ENCODE measurements at places on chromosomes 16 and 17.

DNA sequence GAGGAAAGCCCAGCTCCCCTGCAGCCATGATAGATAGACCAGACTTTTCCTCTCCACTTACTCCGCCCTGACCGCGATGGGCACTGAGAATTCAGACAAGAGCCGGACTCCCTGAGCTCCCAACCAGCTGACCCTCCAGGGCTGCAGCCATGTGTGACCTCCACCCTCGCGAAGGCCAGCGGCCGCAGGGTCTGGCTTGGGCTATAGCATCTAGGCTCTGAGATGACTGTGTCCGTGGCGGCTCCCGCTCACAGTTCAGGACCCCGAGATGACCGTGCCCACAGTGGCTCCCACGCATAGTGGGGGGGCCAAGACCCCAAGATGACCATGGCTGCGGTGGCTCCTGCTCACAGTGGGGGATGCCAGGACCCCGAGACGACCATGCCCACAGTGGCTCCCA lies 18.0 kb downstream of the ZFPM1 start:
- no peak for DNase-seq

GRCh38 chr17:78973196-78973595 lies 6.5 kb downstream of the LGALS3BP start:
- no peak for DNase-seq

GRCh38 chr17:32157225-32157624 lies 14.9 kb downstream of the RHOT1 start:
- no peak for DNase-seq

GRCh38 chr16:76222853-76223252 lies 54.3 kb upstream of the CNTNAP4 start:
- no peak for DNase-seq

DNA sequence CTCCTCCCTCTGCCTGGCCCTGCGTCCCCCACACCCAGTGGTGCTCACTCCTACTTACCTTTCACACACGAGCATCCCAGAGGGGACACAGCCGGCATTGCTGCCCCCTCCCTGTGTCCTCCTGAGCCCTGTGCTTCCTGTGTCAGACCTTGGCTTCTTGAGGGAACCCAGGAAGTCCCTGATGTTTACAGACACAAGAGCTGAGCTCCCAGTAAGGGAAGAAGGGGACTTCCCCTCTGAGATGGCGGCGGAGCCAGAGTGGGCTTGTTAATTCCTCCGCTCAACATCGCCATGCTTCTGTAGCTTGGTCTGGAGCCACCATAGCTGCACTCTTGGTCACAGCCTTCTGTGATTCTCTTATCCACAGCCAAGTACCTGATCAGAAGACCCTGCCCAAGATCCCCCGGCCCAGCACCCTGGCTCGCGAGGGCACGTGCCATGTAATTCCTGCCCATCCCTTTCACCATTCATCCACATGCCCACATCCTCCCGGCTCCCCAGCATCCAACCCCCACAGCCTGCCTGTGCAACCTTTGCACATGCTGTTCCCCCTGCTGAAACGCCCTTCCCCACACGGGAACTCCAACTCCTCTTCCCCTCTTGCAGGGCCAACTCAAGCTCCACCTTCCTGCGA lies 127.4 kb upstream of the FOXF1 start:
- no peak for DNase-seq

DNA sequence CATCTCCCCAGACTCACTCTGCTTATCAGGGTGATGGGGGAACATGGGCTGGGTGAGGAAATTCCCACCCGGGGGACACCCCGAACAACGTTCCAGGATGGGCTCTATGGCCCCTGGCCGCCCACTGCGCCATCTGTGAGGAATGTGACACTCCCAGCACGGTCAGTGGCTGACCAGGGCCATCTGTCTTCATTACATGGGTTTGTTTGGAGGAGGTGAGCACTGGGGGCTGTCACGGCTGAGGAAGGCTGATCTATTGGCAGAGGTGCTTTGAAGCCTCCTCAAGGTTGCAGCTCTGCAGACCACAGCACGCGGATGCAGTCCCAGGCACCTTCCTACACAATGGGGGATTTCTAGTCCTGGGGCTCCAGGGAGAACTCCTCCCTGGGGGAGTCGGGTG lies 214.1 kb upstream of the FOXF1 start:
- DNase-seq = no peak

- DNase-seq = peak; percentile 46
Measured at GRCh38 chr17:68198931-68199836, 48.7 kb upstream of the AMZ2 start.

DNA sequence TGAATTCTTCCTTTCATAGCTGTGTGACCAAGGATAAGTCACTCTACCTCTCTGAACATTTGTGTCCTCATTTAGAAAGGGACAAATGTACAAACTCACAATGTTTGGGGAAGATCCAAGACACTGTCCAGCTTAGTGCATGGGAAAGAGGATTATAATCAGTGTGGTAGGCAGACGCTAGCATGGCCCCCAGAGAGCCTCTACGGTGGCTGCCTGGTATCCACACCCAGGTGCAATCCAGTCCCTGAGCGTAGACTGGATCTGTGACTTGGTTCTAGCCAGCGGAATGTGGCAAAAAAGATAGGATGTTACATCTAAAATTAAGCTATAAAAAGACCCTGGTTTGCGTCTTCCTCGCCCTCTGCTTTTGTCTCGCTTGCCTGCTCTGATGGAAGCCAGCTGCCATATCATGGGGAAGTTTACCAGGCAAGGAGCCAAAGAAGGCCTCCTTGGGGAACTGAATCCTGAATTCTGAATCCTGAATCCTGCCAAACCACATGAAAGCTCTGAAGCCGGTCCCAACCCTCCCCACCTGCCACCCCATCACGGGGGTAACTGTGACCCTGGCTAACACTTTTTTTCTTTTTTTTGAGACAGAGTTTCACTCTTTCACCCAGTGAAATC lies 51.7 kb downstream of the PLXDC1 start:
- DNase-seq = no peak

DNA sequence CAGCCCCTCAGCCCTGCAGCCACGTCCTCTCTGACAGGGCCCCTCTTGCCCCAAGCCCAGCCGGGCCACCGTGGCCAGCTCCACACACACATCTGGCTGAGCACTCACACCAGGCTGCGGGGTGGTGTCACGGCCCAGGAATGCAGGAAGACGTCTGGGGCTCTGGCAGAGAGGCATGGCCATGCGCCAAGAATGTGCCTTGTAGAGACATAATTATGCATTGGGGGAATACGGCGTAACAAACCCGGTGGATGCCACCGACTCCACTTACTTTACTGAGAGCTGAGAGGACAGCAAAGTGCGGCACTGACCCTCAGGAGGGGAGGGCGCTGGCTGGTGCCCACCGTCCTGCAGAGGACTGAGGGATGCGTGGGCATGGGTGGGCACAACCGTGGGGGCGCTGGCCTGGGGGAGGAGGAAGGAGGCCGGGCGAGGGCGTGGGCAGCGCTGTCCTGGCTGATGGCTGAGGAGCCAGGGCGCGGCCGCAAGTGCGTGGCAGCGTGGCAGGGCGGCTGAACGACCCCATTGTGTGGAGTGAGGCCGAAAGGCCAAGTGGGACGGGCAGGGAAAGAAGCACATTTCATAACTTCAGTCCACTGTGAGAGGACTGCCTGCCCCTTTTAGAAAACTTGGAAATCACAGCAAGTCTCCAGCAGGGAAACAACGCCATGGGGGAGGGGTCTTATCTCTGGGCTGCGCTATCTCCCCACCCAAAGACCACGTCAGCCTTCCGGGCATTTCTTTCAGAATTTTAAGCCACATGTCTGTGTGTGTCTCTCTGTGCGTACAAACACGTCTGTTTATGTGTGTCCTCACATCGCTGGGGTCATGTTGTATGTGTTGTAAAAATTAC lies 30.6 kb downstream of the METRNL start:
- DNase-seq = no peak

GRCh38 chr17:77420804-77421629 lies 280.2 kb downstream of the SEC14L1 start:
- DNase-seq = peak; percentile 38

DNA sequence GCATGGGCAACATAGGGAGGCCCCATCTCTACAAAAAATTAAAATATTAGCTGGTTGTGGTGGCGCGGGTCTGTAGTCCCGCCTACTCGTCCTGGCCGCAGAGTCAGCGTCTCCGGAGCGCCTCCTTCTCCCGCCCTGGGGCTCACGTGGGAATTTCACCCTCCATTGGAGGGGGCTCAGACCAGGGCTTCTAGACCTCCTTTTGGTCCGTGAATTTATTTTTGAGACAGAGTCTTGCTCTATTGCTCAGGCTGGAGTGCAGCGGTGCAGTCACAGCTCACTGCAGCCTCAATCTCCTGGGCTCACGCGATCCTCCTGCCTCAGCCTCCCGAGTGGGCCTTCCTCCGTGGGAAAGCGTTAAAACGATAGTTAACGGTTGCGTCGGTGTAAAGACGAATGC lies 394 bp upstream of the NME4 start:
- no peak for DNase-seq

GRCh38 chr17:1153795-1154546 lies 25.8 kb downstream of the ABR start:
- no peak for DNase-seq

DNA sequence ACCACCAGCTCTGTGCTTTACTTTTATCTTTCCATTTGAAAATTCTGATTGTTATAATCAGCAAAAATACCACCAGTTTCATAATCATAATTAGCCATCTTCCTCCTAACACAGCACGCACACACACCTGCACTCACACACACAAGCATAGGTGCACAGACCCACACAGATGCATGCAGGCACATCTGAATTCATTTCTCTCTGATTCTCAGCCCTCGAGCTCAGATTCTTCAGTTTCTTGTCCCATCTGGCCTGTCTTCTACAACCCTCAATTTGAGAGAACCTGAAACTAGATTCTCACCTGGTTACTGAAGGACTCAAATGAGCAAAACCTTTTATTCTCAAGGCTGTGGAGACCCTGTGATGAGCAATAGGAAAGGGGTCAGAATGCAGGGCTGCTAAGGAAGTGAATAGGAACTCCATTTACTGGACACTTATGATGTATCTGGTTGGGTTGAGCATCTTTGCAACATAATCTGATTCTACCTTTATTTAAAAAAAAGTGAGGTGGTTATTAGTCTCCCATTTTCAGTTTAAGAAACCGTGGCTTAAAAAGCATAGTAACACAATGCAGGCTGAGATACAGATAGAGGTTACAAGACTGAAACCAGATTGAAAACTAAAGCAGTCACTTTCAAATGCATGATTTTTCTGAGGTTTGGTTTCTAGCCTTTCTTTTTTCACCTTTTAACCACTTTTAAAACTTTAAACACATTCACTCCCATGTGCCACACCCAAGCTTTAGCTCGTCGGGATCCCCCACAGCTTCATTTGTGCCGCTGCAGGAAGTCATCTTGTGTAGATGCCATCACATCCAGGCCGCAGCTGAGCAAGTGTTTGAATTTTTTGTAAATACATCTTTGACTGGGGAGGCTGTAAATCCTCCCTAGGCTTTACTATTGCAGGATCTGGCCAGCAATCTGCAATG lies 9.4 kb downstream of the KRT33A start:
- peak; percentile 54 for DNase-seq

DNA sequence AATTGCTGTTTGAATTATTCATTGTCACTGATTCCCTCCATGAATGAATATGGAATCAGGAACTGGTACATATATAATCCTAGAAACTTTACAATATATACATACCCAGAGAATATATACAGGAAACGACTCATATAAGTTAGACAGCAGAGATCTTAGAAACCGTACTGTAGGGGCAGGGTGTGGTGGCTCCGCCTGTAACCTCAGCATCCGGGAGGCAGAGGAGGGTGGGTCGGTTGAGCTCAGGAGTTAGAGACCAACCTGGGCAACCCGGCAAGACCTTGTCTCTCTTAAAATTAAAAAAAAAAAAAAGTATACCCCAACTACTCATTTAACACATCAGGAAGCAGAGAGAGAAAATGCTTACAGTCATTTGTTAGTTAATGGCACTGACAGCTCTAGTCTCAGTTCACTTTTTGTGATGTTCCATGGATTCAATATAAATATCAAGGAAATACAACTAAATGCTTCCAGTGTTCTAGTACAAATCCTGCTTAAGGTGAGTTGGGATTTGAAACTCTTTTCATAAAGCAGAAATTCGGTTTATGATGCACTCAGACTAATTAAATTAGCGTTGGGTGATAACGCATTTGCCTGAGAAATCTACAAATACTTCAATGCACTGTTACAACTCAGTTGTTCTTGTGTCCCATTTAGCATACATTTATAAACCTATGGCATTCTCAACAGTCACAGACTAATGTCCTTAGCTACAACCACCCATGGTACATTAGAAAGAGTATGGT lies 5.6 kb downstream of the GLG1 start:
- peak; percentile 65 for DNase-seq

DNA sequence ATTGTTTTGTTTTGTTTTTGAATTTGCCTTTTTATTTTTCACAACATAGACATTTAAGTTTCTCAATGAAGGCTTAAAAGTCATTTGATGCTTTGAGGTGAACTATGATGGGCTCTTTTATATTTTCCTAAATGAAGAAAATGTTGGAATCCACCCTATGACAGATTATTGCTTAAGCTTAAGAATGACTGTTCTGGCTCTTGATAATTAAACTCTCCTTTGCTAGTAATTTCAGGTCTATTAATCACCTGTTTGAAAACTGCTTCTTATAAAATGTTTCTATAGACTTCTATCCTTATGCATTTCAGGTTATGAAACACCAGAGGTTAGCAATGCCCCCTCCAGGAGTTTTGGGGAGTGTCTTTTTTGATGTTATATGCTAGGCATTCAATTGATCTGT lies 424.1 kb upstream of the DYNLRB2 start:
- no peak for DNase-seq

DNA sequence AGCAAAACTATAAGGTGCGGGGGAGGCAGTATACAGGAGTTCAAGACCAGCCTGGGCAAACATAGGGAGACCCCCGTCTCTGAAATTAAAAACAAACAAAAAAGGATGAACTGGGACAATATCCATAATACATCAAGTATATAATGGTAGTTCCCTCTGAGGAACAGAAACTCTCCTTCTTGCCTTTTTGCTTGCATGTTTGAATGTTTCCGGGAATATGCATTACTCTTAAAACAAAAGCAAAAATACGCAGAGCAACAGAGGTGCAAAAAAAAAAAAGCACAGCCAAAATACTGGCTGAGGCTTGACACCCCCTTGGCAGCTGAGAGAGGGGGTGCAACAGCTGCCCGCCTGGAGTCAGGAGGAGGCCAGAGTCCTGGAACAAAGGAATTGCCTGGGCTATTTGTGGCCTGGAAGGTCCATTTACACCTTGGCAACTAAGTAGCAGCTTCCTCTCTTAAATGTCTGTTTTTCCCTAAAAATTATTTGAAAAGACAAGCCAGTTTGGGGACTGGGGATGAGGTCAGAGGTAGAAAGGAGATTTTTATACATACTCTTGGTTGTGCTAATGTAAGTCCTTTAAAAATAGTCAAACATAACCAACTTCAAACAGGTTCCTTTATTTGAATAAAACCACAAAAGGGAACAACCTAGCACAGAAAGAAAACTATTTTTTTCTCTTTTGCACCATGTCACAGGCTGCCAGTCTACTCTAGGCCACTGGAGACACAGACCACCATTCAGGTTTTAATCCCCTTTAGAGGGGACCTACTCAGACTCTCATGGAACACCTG lies 19.5 kb downstream of the USP7 start:
- DNase-seq = no peak

All from activated effector memory CD4-positive, alpha-beta T cell treated with Interleukin-2 at 50 U/mL for 16 hours (primary cell).